ENCODE measurements at places on chromosomes 5 and 9.
A peak's percentile ranks its signal among the peaks of the same experiment; 100 is the strongest.

GRCh38 chr5:30042677-30043076 lies 1150.8 kb upstream of the CDH6 start:
- DNase-seq: no peak

DNA sequence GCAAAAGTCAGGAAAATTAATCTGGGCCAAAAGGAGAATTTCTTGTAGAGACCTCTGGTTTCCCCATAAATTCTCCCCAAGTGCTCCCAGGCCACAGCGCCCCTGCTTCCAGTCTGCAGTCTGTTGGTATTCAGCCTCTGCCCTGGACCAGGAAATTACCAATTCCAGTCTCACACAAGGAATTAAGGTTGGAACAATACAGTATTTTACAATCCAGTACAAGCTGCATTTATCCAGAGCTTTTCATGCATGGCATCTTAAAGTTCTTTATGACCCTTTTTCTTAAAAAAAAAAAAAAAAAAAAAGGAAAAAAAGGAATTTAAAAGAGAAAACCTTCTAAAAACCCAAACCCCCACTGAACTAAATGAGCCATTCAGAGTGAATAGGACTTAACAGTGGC lies 139.6 kb upstream of the RANBP3L start:
- no peak for DNase-seq

DNA sequence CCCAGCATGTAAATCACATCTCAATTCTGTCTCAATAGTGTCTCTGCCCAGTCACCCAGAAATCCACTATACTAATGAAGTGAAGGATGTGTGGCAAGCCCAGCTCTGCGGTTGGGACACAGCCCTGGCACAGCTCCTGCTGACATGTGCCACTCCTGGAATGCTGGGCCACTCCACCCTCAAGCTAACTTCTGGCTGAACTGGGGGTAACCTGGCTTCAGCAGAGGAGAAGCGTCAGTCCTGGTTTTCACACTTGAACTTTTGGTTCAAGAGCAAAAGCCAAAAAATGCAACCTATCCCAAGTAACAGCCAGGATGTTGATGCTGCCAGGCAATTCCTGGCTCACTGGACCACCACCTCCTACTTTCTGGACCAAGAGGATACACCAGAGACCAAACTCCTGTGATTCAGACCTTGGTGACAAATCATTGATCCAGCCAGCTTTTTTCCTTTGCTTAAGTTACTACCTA lies 86.4 kb downstream of the ARRDC3 start:
- no peak for DNase-seq

GRCh38 chr5:96121364-96121763 lies 159.7 kb upstream of the ELL2 start:
- no peak for DNase-seq

- DNase-seq: no peak
Observed at GRCh38 chr5:78288246-78288645, 6.3 kb downstream of the AP3B1 start.

DNA sequence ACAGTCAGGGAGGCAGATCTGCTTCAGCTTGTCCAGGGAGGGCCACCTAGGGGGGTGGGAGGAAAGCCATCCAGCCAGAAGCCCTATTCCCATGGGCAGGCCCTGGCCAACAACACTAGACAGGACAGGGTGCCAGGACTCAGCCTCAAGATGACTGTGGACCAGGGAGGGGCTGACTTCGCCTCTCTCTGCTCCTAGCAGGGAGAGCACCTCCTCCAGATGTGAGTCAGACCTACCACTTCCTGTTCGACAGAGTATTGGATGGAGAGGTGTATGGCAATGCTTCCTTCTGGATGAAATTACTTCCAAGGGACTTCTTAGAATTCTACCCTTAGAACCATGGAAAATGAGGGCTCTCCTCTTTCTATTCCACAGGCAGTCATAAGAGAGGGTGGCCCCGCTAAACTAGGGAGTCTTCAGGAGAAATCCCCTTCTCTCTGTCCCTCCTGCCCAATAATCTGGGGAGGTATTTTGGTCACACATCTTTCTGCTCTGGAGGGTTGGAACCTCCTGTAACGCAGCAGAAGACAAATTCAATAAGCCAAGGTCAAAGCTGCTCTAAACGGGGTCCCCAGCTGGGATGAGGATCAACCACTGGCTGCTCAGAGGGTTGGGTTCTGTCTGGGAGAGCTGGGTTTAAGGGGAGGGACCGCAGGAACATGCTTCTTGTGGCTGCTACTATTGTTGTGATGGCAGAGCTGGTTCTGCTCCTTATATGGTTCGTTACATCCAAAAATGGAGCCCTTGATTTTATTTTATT lies 23.2 kb upstream of the RCL1 start:
- no peak for DNase-seq

DNA sequence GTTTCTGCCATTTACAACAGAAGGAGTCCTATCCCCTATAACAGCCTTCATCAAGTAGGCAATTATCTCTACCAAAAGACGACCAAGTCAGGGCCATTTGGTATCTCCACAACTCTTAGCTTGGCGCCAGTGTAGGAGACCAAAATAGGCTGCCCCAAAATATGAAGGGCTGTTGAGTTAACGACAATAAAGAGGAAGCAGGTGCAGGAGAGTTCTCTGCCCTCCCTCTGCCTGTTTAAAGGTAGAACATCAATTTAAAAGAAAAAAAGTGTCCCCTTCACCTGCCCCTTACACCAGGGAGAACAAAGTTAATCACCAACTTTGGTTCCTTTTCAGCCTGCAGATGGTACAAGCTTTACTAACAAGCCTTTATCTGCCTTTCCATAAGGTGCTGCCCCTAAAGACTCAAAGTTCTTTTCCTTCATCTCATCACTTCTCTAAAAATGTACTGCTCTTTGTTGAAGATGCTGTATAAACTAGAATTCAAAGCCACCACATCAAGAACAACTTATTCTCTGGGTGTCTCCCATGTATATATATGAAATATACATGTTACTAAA lies 33.3 kb downstream of the PPP1R2B start:
- no peak for DNase-seq

GRCh38 chr5:31847354-31847753 lies 208.4 kb downstream of the PDZD2 start:
- no peak for DNase-seq

DNA sequence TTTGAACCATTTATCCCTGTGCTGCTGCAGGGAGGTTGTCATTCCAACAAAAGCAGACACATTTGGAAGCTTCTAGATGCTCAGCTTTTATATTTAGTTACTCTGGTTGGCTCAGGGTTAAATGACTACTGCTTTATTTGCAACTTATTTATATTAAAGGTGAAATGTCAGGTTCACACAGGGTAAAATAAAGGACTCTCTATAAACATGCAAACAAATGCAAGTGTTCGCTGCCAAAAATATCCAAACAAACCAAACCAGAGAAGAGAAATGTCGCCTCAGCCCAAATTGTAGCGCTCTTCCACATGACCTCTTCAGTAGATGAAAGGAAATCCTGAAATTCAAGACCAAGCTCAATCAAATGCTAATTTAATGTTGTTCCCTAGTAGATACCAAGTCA lies 57.0 kb upstream of the LIFR start:
- DNase-seq: no peak

- DNase-seq: no peak
Observed at GRCh38 chr9:78005231-78006002, 26.2 kb downstream of the GNAQ start.

GRCh38 chr9:134344068-134344799 lies 18.0 kb downstream of the RXRA start:
- DNase-seq: no peak

- no peak for DNase-seq
Observed at GRCh38 chr5:546376-546908, 22.2 kb upstream of the SLC9A3 start.

DNA sequence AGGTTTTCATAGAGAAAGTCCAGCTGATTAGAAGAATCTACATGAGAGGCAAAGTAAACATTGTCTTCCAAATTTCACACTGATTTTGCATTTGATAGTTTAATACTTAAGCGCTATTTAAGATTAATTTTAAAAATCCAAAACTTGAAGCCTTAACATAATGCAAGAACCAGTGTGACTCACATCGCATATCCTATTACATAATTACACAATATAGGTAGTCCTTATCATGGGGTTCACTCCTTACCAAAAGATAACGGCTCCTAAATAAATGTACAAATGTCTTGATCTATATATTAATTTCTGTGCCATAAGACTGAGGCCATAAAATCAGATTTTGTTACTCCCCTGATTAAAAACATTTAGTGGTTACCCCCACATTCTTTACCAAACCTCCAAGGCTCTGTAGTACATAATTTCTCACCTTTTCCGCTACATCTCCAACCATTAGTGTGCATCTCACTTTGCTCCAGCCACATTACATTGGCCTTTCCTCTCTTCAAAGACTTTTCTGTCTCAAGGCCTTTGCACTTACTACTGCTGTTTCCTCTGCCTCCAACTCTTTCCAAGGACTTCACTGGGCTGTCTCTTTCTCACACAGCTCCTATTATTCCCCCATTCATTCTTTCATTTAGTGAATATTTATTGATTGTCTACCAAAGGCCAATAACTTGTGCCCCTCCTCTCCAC lies 1.0 kb downstream of the RIOK2 start:
- DNase-seq: no peak

DNA sequence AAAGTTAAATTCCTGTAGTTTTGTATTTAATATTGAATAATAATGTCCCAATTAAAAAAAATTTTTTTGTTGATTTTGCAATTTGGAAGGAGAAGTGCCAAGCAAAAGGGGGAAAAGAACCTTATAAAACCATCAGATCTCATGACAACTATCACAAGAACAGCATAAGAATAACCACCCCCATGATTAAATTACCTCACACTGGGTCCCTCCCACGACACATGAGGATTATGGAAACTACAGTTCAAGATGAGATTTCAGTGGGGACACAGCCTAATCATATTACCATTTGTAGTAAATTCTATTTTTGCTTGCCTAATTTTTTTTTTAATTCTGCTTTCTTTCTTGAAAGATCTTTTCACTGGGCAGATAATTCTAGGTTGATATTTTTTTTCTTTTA lies 33.4 kb upstream of the FCHO2 start:
- no peak for DNase-seq

GRCh38 chr9:123928533-123929176 lies 1.3 kb downstream of the DENND1A start:
- no peak for DNase-seq

- no peak for DNase-seq
Observed at GRCh38 chr5:145906401-145906800, 30.0 kb upstream of the SH3RF2 start.

GRCh38 chr9:77511525-77511924 lies 136.6 kb downstream of the GNA14 start:
- DNase-seq: no peak

DNA sequence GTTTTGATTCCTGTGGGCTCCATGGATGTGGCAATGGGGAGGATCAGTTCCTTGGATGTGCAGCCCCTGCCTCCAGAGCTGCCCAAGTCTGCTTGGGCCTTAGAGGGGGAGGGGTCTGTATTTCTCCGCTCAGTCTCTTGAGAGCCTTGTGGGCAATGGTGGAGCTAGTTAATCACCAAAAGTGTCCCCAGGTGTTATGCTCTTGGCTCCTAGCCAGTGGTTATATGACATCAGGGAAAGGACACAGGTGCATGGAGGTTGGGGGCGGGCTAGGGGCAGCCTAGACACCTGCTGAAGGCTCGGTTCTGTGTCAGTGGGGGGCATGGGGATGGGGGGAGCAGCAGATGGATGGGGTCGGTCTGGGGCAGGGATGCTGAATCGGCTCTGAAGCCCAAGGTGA lies 12.4 kb upstream of the ARAP3 start:
- no peak for DNase-seq

GRCh38 chr9:93149361-93149760 lies 15.3 kb upstream of the NINJ1 start:
- no peak for DNase-seq

- peak; percentile 38 for DNase-seq
Observed at GRCh38 chr9:134770972-134771971, 109.3 kb upstream of the FCN2 start.

DNA sequence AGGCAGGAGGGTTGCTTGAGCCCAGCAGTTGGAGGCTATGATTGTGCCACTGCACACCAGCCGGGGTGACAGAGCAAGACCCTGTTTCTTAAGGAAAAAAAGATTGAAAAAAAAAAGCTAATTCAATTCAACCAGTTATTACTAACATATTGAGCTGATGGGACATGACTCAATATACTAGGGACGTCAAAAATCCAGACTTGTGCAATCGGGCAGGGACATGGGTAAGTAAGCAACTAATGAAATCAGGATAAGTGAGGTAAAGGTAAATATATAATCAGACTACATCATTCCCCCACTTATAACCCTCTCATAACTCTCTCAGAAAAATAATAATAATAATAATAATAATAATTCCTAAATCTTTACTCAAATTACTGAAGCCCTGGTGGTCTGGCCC lies 975 bp upstream of the HAVCR1 start:
- no peak for DNase-seq
